ENCODE measurements at places on chromosomes 6 and 20.

- peak; percentile 71 for DNase-seq
These were observed 110.2 kb downstream of the SASH1 start for GRCh38 chr6:148452876-148453275.

DNA sequence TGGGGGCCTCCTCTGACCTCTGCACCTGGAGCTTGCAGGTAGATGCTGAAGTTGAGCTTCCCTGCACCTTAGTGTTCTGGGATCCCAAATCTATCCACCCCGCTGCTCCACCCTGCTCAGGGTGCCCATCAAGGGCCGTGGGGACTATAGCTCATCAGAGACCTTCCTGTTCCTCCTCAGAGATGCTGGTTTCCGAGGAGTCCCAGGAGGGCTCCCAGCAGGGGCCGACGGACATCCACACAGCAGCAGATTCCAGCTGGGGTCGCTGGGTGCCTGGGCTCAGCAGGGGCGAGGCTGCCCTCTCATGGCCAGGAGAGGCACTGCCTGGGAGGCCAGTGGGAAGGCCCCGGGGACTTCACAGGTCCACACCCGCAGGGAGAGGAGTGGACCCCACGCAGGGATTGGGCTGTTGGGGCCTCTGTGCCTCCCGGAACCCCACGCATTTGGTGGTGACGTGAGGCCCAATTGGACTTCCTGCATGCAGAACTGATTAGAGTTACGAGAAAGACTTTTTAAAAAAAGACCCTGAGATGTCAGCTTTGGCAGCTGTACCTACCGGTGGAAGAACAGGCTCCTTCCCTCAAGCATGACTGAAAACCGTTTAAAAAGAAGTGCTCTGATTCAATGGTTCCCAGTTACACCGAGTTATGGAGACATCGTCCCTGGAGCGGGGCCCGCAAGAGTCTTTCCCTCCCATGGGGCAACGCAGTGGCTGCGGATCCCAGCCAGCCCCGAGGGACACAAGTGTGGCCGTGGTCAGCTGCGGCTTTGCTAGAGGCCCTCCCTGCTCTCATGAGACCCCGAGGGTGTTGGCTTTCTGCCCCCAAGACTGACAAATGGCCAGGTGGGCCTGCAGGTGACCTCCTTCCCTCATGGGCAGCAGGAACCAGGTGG lies 25.3 kb upstream of the SLCO4A1 start:
- peak; percentile 83 for DNase-seq

DNA sequence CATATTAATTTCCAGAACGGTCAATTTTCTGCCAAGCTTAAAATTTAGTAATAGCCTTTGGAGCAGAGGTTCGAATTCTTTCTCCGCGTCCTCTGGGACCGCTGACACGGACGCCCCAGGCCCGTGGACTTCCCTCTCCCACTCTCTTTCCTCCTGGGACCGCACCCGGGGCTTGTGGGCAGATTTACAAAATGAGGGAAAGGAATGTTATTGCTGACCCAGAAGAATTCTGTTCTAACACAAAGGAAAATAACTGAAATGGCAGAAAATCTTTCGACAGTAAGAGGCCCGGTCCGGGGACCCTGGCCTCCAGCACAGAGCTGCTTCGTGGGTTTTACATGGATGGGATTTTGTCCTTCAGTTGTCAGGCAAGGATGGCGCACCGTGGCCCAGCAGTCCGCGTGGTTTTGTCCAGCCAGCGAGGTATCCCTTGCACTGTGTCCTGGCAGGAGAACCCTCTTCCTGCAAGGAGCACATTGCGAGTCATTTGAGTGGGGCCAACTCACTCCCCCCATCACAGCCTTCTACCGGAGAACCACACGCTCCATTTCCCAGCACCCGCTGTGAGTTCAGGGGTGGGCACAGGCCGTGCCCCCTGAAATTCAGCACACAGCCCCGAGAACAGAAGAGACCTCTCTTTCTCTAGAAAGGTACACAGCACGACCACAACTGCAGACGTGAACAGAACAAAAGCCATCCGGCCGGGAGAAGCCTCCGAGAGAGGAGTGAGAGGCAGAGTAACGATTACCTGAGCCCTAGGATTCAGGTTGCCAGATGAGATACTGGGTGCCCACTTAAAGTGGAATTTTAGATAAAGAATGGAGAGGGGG lies 106.0 kb upstream of the AFDN start:
- no peak for DNase-seq

GRCh38 chr20:43900121-43900466 lies 14.6 kb upstream of the TOX2 start:
- DNase-seq, result no peak

DNA sequence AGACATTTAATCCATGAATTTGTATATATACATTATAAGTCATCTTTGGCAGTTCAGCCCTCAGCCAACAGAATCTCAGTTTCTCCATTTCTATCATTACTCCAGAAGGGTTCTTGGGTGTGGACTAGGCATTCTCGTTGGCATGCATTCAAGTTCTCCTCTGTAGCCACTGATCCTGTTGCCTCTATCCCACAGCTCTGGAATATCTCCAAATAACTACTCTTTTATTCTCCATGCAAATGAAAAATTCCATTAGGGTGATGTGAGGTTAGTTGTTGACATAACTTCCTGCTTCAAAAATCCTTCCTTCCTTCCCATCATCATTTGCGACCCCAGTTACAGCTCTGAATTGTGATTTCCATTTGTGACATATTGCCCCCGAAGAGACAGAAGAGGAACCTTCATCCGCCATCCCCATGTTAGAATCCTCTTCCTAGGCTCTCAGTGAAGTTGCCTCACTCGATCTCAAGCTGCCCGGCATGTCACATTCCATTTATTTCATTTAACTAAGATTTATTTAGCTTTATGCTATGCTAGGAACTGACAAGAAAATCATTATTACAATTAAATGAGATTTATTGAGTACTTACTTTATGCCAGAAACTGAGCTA lies 93.7 kb upstream of the EDN1 start:
- no peak for DNase-seq

DNA sequence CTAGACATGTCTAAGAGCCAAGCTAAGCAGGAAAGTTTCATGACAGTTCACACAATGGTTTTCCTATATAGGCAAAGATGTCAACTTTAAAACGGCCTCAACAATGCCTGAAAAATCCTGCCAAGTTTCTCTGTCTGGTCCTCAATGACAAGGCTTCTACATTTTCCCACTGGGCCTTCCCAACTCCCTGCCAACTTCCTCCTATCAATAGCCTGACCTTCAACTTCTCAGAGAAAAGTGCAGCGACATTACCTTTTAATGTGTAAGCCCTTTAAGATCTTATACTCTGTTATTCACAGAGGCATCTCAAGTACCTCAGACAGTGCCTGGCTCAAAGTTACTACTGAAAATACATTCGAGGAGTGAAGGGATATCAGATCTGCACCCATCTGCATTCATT lies 56.2 kb upstream of the BTBD3 start:
- DNase-seq, result no peak

GRCh38 chr20:51017251-51017650 lies 5.7 kb downstream of the KCNG1 start:
- DNase-seq, result no peak

- no peak for DNase-seq
These were observed 112.2 kb upstream of the GRIK2 start for GRCh38 chr6:101281266-101281665.

DNA sequence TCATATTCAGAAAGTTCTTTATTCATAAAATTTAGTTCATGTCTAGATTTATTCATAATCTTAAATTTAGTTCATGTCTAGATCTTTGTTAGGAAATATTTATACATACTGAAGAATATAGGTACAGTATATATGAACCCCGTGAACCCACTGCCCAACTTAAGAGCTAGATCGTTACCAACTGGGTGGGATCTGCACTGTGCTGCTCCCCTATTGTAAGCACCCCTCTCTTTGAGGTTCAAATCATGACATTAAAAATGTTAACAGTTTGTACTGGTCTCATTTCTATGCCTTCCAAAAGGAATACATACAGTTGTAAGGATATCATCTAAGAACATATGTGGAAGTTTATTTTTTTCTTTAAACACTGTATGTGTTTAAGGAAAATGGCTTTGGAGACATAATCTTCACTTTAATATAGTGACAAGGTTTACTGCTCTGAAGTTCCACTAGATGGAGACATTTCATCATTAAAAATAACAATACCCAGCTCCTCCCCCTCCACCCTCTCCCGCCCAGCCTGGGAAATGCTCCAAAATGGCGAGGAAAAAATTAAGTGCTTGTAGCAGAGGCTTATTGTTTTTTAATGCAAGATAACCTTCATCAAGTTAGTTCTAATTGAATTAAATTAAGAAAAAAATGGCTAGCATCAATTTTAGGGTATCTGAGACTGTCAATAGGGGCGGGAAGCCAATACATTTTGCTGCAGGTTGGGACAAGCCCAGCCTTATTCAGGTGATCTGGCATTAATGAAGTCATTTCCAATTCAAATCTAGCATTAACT lies 104.1 kb upstream of the TRAF3IP2 start:
- DNase-seq, result peak; percentile 91

- DNase-seq, result no peak
These were observed 362.3 kb downstream of the PKHD1 start for GRCh38 chr6:51725155-51725554.

DNA sequence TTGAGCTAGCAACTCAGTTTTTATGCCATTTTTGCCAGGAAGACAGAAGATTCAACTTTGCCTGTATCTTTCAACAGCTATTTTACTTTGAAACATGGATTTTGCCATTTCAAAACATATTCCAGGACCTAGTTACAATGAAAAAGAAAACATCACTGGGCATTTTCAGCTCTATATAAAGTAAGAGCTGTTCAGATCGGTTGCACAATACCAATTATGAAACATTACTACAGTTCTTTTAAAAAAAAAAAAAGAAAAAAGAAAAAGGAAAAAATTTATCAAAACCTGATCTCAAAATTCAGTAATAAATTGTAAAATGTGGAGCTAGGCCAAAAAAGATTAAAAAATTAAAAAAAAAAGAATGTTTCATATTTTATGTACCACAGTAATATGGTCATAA lies 15.6 kb downstream of the BCLAF1 start:
- no peak for DNase-seq

DNA sequence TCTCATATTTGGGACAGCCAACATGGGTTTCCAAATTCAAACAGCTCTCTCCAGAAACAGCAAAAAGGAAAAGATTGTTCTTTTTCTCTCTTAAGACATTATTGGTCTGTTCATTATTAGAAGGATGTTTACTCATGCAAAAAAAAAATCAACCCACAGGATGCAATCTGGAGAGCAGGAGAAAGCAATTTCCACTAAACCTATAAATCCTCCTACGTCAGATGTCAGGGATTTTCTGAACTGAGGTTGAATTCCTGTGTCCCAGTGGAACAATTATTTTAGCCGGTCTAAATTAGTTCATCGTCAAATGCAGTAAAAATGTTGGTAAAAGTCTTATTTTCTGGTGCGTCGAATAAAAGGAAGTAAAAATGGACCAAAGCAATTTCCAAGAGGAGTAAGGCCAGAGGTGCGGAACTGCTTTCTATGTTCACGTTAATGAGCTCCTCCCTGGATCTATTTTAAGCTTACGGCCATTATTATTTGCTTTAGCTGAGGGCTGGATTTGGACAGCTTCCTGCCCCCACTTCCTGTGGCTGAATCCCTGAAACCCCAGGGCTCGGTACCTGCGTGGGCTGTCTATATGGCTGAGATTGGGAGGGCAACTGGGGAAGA lies at the start of gene GABRR1:
GABRR1 (minus strand) TSS at position 60 of the 612 bp plus-strand sequence; CDS start at position 24, 36 bp downstream.
- DNase-seq, result no peak

- no peak for DNase-seq
These were observed 17.6 kb upstream of the EYA4 start for GRCh38 chr6:133223452-133224029.

Data from eye (tissue), 1 donor.